ENCODE measurements at places on chromosomes 2 and 18. TPM values are rescaled to one million over a fixed set of nuclear protein-coding genes. Genes with fewer than 3 reads are reported as not detected.
A peak's percentile ranks its signal among the peaks of the same experiment; 100 is the strongest.

DNA sequence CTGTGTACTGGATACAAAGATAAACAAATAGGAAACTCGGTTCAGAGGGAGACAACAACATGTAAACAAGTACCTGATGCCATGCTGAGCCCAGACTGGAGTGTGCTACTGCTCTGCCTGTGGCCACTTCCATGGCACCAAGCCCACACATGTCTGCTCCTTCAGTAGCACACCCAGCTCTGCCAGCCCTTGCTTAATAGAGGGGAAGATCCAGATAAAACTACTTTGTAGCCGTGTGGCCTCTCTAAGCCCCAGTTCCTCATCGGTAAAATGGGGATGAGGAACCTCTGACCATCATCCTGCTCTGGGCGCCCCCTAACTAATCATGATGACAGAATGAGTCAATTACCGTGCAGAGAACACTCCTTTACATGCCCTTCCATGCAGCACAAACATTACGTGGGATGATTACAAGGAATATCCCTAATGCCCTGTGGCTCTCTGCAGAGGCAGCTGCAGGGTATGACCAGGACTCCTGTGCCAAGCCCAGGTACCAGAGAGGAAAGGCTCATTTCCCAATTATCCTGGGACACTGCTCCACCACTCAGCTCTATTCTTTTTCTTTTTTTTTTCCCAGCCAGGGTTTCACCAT is 34.9 kb downstream of the DNMT3A start:
- DNase-seq: no peak

STON1 gene
- total RNA-seq: 1.1 TPM

- DNase-seq: peak; percentile 71
These were observed 50.1 kb downstream of the GREB1 start for GRCh38 chr2:11583840-11584524.

DNA sequence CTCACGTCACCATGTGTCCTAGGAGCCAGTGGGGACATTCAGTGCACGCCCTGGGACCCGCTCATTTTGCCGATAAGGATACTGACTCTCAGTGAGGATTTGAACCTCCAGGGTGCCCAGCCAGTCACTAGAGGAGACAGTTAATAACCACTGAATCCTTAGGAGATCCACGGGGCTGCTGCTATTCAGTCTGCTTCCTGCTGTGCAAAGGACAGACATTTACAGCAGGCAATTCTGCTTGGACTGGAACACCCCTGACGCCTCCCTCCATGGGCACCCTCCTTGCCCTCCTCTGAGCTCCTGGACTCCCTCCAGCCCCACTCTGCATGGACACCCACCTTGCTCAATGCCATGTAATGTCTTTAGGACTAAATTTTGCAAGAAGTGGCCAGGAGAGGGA is 265.5 kb downstream of the EIPR1 start:
- DNase-seq: no peak

GRCh38 chr2:30866974-30867373 is 59.7 kb upstream of the CAPN13 start:
- no peak for DNase-seq

DNA sequence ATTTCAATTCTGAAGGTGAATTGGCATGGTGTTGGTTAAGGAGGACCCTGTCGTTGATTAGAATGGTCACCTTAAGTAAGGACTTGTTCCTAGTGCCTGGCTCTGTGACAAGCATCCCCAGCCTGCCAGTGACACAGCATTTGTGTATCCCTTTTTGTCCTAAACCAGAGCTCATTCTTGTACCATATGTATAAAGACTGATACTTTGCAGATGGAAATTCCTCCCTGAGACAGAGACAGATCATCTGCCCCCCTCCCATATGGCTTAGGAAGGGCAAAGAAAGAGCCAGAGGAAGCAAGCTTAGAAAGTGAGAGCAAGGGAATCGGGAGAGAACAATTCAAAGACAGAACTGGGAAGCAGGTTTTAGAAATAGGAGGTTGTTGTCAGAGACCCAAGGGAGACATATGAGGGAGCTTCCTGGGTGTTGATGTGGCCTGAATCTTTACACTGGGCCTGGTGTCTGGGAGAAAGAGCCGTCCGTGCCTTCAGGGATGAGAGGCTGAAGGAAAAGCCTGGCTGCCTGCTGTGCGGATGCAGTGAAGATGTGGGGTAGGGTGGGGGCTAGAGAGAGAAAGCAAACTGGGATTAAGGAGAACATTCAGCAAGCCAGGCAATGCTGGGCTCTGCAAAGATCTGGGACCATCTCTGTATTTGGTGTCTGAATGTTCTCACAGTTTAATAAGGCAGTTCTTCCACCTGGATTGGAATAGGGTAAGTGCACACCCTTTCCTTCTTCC is 13.2 kb upstream of the CHRNA1 start:
- DNase-seq: no peak

GRCh38 chr2:224793946-224794345 is 77.8 kb upstream of the CCDC195 start:
- DNase-seq: no peak

DNA sequence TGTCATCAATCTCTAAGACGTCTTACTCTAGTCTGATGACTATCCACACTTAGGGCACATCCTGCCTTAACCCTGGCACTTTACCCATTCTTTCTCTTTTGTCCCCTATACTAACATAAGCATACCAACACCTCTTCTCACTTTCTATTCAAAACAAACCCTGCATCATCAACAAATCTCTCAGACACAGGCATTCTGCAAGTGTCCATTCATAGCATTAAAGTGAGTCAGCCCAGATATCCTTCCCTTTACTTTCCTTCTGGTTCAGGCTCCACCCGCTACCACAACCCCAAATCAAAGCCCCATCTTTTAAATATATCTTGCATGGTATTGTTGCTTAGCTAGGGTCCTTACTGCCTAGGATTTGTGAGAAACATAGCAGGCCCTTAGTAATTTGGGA is 3.8 kb downstream of the GRB14 start:
- no peak for DNase-seq

GRCh38 chr2:56709181-56709580 is 525.4 kb downstream of the CCDC85A start:
- DNase-seq: no peak

GRCh38 chr2:201880993-201881611 is 74.8 kb downstream of the CDK15 start:
- no peak for DNase-seq
